ENCODE measurements at places on chromosomes 1 and 21.

GRCh38 chr1:226723657-226724532, 15.2 kb downstream of the ITPKB start:
- peaks cover 5% of the 10 kb centered on the region for H3K36me3 ChIP-seq
- H3K4me3 ChIP-seq, result no peak overlapping the region
- peak overlapping the region; percentile 31 for H3K27ac ChIP-seq
- H3K4me1 ChIP-seq, result peaks cover 30% of the 10 kb centered on the region

DNA sequence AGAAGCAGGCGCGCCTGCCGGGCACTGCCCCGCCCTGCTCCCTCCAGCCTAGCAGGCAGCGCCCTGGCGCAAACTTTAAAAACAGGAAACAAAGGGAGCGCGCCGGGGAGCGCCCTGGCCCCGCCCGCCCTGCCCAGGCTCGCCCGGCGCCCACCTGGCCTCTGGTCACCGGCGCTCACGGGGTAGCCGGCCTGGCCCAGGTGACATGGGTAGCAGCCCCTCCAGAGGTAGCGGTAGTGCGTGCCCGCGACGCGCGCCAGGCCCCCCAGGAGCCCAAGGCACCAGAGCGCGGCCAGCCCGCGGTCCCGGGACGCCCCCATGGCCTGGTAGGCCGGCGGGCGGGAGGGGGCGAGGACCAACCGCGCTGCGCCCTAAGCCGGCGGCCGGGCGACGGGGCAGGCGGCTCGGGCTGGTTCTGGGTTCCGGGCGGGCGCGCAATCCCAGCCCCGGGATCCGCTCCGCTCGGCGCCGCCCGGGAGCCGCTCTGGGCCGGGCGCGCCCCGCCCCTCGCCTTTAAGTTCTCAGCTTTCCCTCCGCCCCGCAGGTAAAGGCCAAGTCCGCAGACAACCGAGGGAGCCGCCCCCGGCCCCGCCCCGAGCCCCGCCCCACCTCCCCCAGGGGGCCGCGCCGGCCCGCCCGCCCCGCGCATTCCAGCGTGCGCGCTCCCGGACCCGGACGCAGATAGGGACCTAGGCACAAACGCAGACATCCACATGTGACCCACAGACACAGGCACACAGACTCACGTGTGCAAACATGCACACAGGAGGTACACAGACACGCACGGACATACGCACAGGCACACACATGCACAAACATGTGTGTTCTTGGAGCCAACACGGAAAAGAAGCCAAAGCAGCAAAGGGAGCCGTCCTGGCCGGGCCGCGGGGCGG, 76.7 kb downstream of the ARHGEF16 start:
- H3K27me3 ChIP-seq, result no peaks in the 10 kb centered on the region
- H3K4me3 ChIP-seq, result peak overlapping the region; percentile 75
- H3K4me1 ChIP-seq, result peaks cover 18% of the 10 kb centered on the region
- H3K27ac ChIP-seq, result peak overlapping the region; percentile 84

DNA sequence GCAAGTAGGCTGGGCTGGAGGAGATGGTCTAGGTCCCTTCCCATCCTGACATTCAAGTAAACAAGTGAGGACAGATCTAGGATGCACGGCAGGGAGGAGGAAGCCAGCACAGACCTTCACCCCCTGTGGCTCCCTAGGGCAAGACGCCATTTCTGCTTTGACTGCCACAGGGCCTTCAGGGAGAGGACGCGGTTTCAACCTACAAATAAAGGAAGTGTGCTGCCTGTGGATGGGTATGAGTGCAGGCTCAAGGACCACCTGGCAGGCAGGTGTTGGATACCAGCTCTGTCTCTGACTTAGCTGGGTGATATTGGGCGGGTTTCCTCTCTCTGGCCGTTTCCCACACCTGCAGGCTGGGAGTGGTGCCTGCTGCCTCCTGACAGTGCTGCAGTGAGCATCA, 16.2 kb downstream of the SLC2A1 start:
- DNase-seq, result no peak
- H3K27ac ChIP-seq, result peak overlapping the region; percentile 49
- H3K4me3 ChIP-seq, result no peak overlapping the region
- H3K4me1 ChIP-seq, result peaks cover 71% of the 10 kb centered on the region
- no peaks in the 10 kb centered on the region for H3K27me3 ChIP-seq

GRCh38 chr1:243272401-243272800, 16.6 kb downstream of the SDCCAG8 start:
- H3K27me3 ChIP-seq, result no peaks in the 10 kb centered on the region
- peaks cover 58% of the 10 kb centered on the region for H3K36me3 ChIP-seq
- DNase-seq, result no peak
- H3K4me1 ChIP-seq, result peaks cover 21% of the 10 kb centered on the region
- H3K27ac ChIP-seq, result no peak overlapping the region
- H3K4me3 ChIP-seq, result no peak overlapping the region

- H3K36me3 ChIP-seq, result no peaks in the 10 kb centered on the region
- H3K27ac ChIP-seq, result peak overlapping the region; percentile 65
- DNase-seq, result no peak
- peaks cover 20% of the 10 kb centered on the region for H3K4me1 ChIP-seq
- no peak overlapping the region for H3K4me3 ChIP-seq
Observed at GRCh38 chr1:183604815-183605214, 14.6 kb upstream of the NCF2 start.

DNA sequence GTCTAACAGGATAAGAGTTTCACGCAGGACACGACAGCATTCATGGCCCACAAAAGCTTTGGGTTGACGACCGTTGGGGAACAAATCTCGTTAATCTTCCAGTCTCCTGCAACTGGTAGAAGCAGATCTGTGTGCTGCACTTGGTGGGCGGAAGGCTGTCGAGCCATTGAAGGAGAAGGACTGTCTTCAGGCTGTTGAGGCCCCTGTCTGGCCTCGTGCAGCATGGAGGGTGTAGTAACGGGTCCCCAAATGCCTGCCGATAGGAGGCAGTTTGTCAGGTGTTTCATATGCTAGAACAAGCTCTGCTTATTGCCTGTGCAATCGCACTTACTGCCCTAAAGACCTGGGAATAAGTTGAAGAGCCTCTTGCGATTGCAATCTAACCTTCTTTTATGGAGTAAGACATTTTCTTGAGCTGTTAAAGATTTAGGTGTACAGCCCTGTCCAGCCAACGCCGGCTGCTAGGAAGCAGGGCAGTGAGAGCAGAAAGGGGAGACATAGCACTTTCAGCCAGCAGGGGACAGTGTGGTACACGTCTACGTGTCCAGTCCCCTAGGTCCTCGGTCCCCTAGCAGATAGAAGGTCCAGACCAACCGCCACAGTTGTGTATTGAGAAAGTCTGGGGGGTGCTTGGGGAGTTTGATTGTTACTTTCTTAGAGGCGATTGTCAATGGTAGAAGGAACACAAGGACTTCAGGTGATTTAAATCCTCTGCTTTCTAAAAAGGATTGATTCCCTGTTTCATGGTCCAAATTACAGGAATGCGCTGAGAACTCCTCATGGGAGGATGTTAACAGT, 102.3 kb upstream of the TMPRSS2 start:
- peak overlapping the region; percentile 18 for H3K27ac ChIP-seq
- H3K36me3 ChIP-seq, result no peaks in the 10 kb centered on the region
- peaks cover 18% of the 10 kb centered on the region for H3K4me1 ChIP-seq
- H3K4me3 ChIP-seq, result no peak overlapping the region

DNA sequence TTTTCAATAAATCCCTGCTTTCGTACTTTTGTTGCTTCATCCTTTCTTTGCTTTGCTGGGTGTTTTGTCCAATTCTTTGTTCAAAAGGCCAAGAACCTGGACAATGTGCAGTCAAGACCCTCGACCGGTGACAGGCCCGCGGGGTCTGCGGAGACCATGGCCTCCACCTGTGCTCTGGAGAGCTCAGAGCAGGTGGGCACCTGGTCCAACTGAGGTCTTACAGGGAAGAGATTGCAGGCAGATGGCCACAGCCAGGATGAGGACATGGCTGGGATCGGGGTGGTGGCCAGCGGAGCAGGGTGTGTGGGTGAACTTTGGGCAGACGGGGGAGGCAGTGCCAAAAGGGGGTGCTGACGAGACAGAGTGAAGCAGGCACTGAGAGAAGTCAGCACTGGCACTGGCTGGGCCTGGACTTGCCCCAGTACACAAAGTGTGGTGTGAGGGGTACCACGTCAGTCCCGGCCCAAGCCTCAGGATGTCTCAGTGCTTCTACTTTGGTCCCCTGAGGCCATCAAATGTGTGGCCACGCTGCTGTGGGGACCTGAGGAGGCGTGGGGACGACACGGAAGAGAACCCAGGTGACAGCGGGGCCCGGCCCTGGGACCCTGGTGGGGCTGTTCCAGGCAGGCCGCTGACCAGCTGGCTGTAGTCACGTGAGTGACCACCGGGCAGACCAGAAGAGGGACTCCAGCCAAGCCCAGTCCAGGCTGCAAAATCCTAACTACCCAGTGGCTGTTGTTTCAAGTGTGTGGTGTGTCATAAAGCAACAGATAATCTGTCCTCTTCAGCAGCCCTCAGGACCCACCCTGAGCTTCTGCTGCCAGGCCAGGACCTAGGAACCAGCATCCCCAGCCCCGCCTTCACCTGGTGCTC, 10.4 kb upstream of the CCDC27 start:
- no peaks in the 10 kb centered on the region for H3K4me1 ChIP-seq
- H3K27ac ChIP-seq, result no peak overlapping the region
- H3K4me3 ChIP-seq, result no peak overlapping the region
- no peak for DNase-seq

DNA sequence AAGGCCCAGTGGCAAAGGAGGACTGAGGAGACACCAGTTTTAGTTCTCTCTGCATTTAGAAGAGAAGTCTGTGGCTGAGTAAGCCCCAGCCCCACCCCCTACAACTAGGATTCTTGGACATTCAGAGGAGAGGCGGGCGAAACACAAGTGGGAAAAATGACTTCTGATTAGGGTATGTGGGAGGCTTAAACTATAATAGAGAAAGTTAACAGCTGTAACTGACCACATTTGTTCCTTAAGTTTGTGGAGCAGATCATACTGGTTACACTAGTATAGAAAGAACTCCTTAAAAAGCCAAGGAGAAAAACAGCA, 11.2 kb upstream of the TRIM33 start:
- no peaks in the 10 kb centered on the region for H3K27me3 ChIP-seq
- H3K4me1 ChIP-seq, result no peaks in the 10 kb centered on the region
- no peaks in the 10 kb centered on the region for H3K36me3 ChIP-seq
- no peak overlapping the region for H3K4me3 ChIP-seq
- DNase-seq, result no peak

- H3K27me3 ChIP-seq, result peaks cover 3% of the 10 kb centered on the region
- H3K4me3 ChIP-seq, result no peak overlapping the region
Observed at GRCh38 chr1:63777965-63778880, 4.4 kb downstream of the ROR1 start.

DNA sequence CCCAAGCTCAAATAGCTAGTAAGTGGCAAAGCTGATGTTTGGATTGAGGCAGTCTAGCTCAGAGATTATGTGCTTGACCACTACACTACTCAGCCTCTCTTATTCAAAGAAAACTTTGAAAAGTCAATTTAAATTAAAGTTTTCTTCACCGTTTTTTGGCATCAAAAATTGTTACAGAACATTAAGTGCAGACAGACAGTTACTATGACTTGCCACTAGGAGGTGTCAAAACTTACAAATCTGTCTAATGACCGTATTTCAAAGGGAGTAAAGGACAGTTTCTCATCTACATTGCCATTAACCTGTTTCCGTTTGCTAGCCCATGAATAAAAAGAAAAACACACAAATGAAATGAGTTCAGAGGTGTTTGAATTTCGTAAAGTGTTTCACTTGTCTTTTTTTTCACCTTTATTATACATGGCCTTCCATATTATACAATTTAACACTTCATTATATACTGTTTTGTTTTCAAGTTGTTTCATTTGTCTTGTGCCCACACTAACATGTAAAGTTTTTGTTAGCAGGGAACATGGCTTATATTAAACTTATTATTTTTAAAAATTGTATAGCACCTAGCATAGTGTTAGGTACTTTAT, 57.4 kb upstream of the MTF2 start:
- no peak overlapping the region for H3K27ac ChIP-seq
- H3K4me1 ChIP-seq, result no peaks in the 10 kb centered on the region
- H3K36me3 ChIP-seq, result no peaks in the 10 kb centered on the region
- no peak for DNase-seq

GRCh38 chr1:228407106-228408040, 738 bp upstream of the TRIM11 start:
- H3K4me1 ChIP-seq, result peaks cover 32% of the 10 kb centered on the region
- H3K27me3 ChIP-seq, result no peaks in the 10 kb centered on the region
- DNase-seq, result peak; percentile 15

DNA sequence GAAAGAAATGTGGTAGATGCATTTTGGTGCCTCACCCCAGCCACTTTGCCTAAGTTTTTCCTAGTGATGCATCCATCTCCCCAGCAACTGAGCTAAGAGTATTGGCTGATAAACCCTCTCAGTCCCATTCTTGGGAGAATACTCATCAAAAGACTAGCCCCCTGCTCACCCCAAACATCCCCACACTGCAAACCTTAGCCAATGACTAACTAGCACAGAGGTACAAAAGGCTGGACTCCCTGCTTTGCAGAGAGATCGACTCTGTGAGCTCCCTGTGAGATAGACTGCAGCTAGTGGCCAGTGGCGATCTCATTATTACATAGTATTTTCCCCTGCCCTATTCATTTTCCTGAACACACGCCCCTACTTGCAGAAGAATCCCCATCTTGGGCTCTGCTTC, 155.3 kb downstream of the HHIPL2 start:
- no peak for DNase-seq
- H3K36me3 ChIP-seq, result no peaks in the 10 kb centered on the region
- no peak overlapping the region for H3K27ac ChIP-seq
- H3K27me3 ChIP-seq, result no peaks in the 10 kb centered on the region
- H3K4me3 ChIP-seq, result no peak overlapping the region

DNA sequence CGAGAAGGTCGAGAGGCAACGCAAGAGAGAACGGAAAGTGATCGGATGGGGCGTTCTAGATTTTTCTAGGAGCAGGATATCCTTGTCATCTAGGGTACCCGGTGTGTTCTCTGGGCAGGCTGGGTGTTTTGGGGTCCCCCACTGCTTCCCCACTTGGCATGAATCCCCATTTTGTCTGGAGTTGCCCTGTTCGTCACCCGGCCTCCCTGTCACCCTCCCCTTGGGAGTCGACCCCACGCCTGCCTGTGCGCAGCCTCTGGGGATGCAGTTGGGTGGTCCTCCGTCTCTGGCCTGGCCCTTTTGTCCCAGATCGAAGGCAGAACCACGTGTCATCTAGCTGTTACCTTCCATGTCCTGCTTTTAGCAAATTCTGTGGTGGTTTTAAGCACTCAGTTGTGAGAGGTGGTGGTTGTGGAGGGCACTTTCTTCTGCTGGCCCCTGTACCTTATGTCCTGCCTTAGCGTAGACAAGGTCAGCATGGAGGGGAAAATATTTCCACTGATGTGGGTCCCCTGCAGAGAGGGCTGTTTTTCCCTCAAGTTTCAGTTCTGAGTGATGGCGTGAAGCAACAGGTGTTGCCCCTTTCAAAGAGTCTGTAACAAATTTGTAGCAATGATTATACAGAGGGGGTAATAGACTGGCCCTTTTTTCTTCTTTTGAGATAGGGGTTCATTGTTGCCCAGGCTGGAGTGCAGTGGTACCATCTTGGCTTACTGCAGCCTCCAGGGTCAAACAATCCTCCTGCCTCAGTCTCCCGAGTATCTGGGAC, 35.6 kb downstream of the CHAF1B start:
- no peaks in the 10 kb centered on the region for H3K27me3 ChIP-seq

DNA sequence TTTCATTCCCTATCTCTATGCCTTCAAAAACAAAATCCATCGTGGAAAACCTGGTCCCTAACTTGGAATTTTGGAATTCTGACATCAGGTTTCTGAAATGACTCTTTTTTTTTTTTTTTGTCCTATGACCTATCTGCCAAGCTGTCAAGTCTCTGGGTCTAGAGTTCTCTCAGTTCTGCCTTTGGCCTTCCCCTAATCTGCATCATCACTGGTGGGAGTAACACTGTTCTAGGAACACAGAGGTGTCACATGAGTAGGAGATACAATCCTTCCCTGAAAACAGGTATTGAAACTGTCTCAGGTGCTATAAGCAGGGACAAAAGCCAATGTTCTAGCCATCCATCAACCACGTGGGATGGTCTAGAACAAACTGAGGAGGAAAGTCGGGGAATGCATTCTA, 142.0 kb upstream of the ATP1B1 start:
- no peaks in the 10 kb centered on the region for H3K36me3 ChIP-seq
- no peak overlapping the region for H3K4me3 ChIP-seq
- DNase-seq, result no peak
- no peaks in the 10 kb centered on the region for H3K4me1 ChIP-seq
- no peak overlapping the region for H3K27ac ChIP-seq
